ENCODE measurements at places on chromosomes 6 and 20.

DNA sequence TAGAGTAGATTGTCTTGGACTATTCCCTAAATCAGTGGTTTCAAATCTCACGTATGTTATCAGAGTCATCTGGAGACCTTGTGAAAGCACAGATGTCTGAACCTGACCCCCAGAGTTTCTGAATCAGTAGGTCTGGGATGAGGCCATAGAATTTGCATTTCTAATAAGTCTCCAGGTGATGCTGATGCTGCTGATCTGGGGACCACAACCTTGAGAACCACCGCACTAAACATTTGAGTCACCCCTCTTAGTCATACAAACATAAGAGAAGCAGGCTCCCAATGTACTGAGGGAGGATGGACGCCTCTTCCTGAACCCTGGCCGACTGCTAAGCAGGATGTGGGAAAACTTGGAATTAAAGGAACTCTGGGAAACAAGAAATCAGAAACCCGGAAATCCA lies 187.8 kb upstream of the PRDM1 start:
- DNase-seq: peak; percentile 35

GRCh38 chr20:1712634-1713624 lies 55.4 kb upstream of the SIRPG start:
- DNase-seq: no peak

- DNase-seq: no peak
These were observed 81.7 kb upstream of the MTHFD1L start for GRCh38 chr6:150783813-150784212.

DNA sequence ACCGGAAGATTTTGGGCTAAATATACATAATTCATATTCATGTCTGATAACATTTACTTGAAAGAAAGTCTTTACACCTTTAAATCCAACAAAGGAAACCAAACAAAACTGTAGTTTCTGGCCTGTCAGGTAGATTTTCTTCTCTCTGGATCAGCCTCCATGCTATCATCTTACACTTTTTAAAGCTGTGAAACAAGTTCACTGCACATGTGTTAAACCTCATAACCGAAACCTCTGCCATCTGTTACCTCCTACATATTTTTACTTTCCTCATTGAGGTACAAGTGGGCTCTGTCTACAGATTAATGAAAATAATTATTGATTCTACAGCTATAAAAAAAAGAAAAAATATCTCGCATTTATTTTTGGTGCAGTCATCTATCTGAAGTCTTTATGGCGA lies 149.9 kb downstream of the RALGAPA2 start:
- no peak for DNase-seq

DNA sequence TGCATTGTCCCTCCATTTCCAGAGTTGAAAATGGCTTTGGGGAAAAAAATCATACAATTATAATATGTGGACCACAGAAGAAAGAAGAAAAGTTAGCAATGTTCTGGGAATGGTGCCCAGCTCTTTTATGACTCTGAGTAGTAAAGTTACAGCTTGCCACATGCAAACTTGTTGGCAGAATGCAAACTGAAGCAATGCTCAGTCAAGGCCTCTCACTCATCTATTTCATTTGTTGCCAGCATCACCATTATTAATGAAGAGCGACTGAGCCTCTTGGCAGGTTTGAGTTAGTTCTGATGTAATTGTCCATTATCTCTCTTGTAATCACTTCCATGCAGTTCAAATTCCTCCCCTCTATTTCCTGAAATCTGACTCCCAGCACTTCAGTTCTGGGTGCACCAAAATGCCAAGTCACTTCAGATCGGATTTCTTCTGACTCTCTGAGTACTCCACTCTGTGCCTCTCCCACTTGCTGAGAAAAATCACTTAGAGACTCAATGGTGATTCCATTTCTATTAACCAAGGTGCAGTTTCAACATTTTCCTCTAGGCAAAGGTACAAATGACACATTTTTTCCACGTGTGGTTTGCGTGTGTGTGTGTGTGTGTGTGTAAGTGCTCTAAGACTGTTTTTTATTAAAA lies 154.4 kb upstream of the STMND1 start:
- peak; percentile 68 for DNase-seq

- DNase-seq: peak; percentile 41
These were observed 28.8 kb downstream of the METTL24 start for GRCh38 chr6:110329348-110329713.

- DNase-seq: no peak
These were observed 26.0 kb downstream of the SDCBP2 start for GRCh38 chr20:1302685-1303541.

DNA sequence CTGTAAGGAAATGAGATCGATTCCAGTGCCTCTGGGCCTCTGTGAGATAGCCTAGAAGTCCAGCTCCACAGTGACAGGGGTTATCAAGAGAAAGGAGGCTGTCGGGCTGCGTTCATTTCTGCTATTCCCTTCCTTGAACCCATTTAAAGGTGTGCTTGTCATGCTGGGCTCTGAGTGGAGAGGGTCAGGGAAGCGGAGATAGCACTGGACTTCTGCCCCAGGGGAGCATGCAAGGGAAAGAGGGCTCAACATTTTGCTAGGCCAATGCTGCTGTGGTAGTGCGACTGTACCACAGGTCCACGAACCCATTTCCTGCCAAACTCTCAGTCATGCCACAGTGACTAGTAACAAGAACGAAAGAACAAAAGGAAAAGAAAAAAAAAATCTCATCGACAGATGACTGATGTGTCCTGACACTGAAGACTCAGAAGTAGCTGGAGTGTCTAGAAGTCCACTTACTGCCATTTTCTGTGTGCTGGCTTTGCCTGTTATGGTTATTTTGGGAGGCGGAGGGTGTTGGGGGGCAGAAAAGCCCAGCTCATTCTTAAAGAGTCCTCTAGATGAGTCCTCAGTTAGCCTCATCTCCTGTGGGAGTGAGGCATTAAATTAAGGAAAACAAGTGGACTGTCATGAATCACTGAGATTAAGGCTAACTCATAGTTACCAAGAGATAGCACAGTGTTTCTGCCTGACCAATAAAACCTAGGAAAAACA lies 8.1 kb downstream of the NEDD9 start:
- DNase-seq: no peak

DNA sequence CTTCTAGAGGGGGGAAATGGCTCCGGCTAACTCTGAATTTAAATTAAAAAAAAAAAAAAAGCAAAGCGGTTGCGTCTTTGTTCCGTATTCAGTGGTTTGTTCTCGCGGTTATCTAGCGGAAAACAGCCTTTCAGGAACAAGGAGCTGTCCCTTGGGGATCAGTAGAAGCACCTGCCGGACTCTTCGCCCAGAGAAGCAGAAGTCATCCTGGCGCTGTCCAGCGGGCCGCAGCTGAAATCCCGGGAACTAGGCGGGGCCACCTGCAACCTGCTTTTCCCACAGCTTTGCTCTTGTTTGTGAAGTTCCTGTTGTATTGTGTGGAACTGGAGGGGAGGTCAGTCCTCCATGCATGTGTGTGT lies 43.9 kb upstream of the GJE1 start:
- DNase-seq: peak; percentile 44

DNA sequence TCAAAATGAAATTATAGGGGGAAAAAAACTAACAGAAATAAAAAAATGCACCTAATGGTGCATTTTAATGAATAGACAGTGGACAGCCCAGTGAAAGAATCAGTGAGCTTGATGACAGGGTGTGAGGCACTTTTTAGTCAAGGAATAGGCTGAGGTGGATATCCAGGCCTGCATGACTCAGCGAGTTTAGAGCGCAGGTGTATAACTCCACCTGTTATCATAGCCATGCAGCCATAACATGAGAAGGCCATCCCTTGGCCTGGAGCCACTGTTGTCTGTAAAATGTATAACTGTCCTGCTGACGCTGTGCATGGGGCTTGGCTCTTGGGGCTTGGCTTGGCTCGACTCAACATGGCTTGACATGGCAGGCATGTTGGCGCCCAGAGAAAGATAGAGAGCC lies 331.5 kb upstream of the NOX3 start:
- DNase-seq: no peak

DNA sequence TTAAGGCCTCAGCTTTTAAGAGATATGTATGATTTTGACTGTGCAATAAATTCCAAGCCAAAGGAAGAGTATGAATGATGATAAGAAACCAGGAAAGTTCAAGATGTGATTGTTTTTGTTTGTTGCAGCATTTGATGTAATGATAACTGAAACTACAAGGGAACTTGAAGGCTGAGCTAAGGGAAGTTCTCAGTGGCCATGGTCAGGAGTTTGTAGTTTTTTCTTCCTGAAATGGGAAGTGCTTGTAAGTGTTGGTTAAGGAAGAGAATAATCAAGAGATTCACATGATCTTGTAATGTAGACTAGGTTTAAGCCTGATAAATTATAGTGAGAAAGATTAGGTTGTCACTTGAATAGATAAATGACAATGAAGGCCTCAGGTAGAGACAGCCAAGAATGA lies 53.4 kb downstream of the PTCHD4 start:
- DNase-seq: no peak

- DNase-seq: no peak
These were observed 268.2 kb downstream of the SYNE1 start for GRCh38 chr6:152368751-152369624.

- DNase-seq: no peak
These were observed 53.9 kb upstream of the TAGAP start for GRCh38 chr6:159098636-159099106.

- DNase-seq: no peak
These were observed 82.4 kb downstream of the MAP3K4 start for GRCh38 chr6:161073930-161074329.

- no peak for DNase-seq
These were observed 100.6 kb downstream of the RAMACL start for GRCh38 chr6:166485651-166486535.

- DNase-seq: no peak
These were observed 19.8 kb downstream of the ADGRF5 start for GRCh38 chr6:46901882-46902314.

DNA sequence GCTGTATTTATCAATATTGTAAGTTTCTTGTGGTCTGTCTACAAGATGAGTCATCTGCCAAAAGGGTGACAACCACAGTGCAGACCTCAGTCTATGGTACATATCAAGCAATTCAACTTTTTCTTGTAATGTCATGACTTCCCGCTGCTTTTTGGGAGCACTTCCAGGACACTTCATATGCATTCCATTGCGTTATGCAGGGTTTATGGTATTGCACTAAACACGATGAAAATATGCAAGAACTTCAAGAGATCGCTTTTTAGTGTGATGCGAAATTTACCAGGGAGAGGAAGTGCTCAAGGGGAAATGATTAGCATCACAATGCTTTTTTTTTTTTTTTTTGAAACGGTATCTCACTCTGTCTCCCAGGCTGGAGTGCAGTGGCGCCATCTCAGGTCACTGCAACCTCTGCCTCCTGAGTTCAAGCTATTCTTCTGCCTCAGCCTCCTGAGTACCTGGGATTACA lies 166.5 kb downstream of the TFAP2A start:
- no peak for DNase-seq

GRCh38 chr6:141437011-141437410 lies 695.7 kb upstream of the GJE1 start:
- no peak for DNase-seq

- DNase-seq: no peak
These were observed 52.7 kb downstream of the LYRM4 start for GRCh38 chr6:5208057-5208456.

GRCh38 chr20:12949429-12949980 lies 59.3 kb upstream of the SPTLC3 start:
- DNase-seq: no peak

DNA sequence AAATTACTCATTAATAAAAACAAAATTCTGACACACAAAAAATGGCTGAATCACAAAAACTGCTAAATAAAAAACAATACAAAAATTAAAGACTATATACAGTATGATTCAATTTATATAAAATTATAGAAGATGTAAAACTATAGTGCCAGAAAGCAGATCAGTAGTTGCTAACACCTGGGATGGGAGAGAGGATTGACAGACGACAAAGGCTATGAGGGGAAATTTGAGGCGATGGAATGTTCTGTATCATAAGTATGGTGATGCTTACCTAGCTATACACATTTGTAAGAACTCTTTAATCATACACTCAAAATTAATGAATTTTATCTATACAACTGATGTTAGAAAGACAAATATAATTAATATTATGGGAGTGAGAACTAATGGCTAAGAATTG lies 247.9 kb upstream of the GJE1 start:
- no peak for DNase-seq

DNA sequence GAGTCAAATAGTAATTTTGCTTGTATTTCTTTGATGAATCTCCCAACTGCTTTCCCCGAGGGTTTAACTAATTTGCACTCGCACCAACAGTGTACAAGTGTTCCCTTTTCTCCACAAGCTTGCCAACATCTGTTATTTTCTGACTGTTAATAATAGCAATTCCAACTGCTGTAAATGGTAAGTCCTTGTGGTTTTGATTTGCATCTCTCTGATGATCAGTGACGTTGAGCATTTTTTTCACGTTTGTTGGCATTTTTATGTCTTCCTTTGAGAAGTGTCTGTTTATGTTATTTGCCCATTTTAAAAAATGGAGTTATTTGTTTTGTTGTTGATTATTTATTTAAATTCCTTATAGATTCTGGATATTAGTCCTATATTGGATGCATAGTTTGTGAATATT lies 399.8 kb upstream of the MAN1A1 start:
- no peak for DNase-seq
